Activated CD8-positive, alpha-beta memory T cell treated with anti-CD3 and anti-CD28 coated beads, Interleukin-2, amount 50 U/mL, for 4 hours (primary cell): ENCODE measurements at places on chromosomes 7 and 10.
A peak's percentile ranks its signal among the peaks of the same experiment; 100 is the strongest.

- no peak for DNase-seq
Observed at GRCh38 chr7:124032369-124033094, at the start of gene TMEM229A. Gene TMEM229A (minus strand): TSS chr7:124033067. CDS start chr7:124033003, 64 bp downstream.

DNA sequence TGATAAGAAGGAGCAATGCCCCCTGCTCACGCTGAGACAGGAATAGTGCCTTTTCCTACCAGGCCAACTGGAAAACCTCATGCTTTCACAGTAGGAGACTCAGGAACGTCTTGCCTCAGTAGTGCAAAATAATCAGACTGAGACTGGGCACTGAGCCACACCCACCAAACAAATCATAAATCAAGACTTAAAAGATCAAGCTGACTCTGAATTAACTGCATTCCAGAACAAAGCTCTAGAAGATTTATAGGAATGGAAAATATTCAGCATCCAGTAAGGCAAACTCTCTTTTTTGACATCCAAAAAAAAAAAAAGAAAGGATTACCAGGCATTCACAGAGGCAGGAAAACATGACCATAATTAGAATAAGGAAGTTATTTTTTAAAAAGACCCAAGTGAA is 30.5 kb upstream of the SLC18A3 start:
- DNase-seq = no peak

GRCh38 chr10:102504976-102505300 is 1.2 kb downstream of the SUFU start:
- no peak for DNase-seq

DNA sequence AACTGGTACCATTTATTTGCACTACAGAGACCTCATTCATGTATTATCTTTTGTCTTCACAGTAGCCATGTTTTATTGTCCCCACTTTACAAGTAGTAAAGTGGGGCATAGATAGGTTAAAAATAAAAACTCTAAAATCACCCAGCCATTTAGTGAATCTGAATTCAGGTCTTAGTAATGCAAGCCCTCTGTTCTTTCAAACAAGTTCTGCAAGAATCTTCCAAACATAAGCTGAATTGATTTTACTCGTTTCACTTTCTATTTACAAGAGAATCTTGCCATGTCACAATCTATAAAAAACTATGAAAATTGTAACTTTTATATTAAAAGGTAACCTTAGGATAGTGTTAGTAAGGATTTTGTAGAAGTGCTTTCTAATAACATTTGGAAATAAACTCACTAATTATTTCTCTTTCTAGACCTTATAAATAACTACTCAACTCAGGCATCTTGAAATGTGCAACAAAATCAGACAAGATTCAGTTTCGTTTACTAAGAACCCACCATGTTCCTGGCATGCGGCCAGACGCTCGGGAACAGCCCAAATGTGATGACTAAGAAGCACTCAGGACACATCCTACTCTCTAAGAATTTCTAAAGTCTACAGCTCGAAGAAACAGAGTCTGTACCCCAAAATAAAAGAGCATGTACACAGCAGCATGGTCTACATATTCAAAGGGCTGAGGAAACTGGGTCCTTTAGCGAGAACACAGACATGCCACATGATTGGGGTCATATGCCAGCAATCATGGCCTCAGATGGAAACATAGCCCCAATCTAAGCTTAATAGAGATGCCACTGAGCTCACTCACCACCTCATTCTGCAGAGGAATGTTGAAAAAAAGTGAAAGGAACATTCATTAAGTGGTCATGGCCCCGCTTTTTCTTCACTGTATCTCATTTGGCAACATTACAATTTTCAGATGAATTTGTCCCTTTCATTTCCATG is 167.6 kb downstream of the AMPH start:
- DNase-seq = peak; percentile 73

DNA sequence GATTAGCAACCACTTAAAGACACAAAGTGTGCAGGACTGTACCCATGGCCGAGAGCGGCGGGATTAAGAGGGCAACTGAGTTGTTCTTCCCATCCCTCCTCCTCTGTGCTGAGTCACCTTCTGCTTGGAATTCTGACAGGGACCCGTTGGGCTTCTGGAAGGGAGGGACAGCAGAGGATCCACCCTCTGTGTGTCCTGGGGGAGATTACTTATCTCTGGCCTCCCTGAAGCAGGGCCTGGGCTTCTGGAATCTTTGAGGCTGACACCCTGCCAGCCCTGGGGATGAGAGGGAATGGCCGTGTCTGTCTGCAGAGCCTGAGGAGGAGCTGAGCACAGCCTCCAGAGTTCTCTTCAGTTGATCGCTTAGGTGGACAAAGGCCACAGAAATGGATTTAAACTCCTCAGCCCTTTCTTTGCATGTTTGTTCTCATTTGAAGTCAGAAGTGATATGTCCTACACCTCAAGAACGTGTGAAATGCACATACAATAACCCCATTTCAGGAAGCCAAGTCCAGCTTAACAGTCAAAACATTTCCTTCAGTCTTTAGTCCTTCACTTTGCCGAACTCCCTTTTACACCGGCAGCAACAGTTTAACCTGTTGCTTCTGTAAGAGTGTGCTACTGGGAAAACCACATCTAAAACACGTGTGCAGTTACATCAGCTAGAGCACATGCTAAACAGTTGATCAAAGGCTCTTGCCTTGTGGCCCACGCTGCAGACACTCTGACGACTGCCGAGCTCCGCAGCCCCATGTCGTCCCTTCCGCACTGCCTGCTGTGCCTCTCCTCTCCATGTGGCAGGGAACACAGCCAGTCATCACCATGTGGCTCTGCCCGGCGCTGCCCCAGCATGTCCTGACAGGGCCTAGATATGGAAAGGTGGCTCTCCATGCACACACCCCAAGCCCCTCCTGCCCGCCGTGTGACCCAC is 55.7 kb downstream of the IKZF1 start:
- DNase-seq = peak; percentile 84

DNA sequence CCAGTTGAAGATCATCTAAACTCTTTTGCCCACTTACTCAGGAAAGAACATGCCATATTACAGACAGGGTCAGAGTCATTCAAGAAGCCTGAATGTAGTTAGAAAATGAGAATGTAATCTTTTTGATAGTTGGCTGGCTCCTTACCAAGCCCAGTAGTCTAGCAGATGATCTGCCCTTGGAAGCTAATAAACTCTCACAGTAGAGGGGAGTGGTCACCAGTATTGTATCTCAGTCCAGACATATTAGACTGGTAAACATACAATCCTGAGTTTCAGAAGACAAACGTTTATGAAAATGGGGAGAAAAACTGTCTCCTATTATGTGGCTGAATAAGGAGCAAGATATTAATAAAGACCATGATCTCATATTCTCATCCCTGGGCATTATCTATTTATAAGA is 65.3 kb downstream of the SEPTIN7 start:
- no peak for DNase-seq

DNA sequence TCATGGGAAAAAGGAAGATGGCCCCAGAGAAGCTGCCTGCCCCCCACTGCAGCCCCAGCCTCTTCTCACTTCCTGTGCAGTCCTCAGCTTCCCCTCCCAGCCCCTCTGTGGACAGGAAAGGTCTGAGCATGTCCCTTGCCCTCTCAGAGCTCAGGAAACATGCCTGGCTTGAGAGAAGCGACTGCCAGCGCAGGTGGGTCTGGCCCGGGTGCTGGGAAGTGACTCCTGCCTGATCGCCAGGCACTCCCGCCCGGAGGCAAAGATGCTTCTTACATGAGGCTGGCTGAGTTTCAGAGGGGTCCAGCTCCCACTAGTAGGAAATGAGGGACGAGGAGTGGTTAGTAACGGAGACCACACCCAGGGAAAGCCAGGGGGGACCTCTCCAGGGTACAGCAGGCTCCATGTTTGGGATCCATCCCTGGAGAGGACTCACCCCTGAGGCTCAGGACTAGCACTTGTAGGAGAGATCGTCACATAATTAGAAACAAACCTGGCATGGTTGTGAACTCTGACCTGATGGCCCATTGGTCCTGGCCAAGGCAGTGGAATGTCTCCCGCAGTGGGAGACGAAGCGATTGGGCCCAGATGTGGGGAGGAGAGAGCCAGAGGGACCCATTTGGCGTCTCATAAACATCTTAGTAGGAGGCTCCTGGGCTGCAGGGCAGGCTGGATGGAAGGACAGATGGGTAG is 12.3 kb downstream of the ELN start:
- DNase-seq = no peak

GRCh38 chr7:128924707-128925588 is 12.8 kb upstream of the IRF5 start:
- no peak for DNase-seq

GRCh38 chr7:83546586-83546985 is 102.4 kb downstream of the SEMA3E start:
- no peak for DNase-seq

- DNase-seq = no peak
Observed at GRCh38 chr7:89887489-89887888, 266.8 kb upstream of the STEAP1 start.

- no peak for DNase-seq
Observed at GRCh38 chr7:3082831-3083230, 39.2 kb upstream of the CARD11 start.

DNA sequence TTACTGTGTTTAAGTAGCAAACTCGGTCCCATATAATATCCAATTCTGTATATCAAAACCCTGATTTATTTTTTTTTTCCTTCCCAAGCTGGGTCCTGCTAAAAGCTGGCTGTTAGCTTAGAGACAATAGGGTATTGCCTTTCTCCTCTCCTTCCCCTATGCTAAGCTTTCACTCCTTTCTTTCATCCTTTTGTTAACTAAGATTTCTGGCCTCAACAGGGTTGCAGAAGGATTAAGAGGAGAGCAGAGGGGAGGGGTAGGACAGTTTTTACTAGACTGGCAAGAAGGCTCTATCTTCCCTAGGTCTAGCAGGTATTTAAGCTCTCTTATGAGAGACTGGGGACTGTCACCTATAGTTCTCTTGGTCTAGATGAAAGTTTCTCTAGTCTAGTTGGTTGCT is 229.2 kb downstream of the KCND2 start:
- no peak for DNase-seq

DNA sequence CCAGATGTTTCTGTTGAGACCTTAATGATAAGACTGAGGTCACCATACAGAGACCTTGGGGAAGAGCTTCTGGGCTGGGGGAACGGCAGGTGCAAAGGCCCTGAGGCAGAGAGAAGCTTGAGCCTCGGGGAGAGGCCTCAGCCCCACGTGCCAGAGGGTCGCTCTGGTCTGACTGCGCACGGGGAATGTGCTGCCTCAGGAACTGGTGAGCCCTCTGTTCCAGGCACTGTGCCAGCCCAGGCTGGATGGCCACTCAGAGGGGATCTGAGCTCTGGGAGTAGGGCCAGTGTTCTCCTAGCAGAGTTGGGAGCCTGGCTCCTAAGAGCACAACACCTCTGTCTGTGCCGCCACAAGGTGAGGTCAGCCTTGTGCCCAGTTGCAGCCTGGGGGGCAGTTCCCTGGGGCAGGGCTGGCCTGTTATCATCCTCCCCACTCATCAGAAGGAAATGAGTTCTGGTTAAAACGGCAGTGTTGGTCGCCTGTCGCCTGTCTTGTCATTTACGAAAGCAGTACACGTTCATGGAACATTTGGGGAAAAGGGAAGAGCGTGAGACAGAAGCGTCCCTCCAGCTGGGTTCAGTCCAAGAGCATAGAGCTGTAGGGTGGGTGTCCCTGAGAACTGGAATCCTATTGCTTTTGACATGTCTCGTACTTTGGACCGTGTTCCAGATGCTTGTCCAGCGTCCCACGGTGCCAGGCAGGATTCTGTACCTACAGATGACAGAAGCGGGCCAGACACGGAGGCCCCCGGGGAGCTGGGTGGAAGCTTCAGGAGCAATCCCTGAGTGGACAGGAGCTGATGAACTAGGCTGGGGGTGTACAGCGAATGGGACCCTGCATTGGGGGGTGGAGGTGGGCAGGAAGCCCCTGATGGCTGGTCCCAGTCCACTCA is 4.3 kb downstream of the TTYH3 start:
- no peak for DNase-seq

DNA sequence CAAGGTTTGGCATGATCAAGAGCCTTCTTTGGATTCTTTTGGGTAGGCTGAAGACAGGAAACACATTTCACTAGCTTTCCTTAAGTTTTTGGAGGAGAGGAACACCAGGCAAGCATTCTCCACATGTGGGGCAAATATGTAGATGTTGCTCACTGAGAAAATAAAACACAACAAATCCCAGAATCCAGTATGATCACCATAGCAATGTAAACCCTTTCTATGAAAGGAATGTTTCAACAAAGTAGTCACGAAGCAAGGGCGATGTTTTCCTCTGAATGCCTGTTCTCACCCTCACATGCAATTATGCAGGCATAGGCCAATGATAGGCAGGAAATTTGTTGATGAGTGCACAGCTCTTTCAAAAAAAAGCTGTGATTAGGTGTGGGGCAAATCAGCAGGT is 20.5 kb upstream of the CEP41 start:
- DNase-seq = no peak

- no peak for DNase-seq
Observed at GRCh38 chr7:94274828-94275227, 119.9 kb upstream of the COL1A2 start.

- no peak for DNase-seq
Observed at GRCh38 chr7:85104432-85105205, 82.2 kb downstream of the SEMA3D start.

DNA sequence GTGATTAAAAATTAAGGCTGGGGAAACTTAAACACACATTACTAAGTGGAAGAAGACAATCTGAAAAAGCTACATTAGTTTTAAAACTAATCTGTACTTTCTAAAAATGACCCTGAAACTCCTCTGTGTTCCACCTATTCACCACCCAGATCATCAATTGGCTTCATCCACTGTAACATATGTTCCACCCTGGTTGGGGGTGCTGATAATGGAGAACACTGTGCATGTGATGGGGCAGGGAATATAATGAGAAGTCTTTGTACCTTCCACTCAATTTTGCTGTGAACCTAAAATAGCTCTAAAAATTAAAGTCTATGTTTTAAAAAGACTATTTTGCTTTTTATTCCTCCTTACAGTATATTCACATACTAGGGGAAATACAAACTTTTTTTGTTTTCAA is 132.7 kb downstream of the CNOT4 start:
- DNase-seq = no peak

DNA sequence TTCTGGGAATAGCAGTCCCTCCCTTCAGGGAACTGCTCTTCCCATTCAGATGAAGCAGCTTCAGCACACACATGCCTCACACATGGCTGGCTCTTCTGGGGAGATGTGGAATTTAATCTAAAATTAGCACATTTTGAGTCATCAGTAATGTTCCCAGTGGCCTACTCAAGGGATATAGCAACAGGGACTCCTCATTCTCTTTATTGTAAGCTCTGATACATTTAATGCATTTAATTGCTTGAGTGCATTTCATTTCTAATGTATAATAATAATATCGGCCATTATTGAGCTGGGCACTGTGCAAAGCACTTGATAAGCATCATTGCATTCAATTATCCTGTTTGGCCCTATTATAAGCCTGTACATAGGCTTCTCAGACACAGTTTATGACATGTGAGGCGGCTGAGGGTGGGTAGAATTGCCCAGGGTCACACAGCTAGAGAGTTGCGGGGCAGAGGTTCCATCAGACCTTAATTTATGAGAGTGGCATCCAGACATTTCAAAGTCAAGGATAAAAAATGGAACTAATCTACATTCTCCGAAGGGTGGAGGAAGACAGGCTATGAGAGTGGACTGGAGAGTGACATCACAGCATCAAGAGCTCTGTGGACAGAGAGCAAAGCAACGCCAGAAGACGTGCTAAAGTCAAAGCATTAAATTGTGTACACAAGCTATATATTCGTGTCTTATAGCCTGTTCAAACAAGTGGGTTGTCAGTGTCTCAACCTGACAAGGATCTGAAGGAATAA is 76.8 kb downstream of the LANCL2 start:
- no peak for DNase-seq
